ACHN (cell line): ENCODE measurements at places on chromosomes 1 and 21.

DNA sequence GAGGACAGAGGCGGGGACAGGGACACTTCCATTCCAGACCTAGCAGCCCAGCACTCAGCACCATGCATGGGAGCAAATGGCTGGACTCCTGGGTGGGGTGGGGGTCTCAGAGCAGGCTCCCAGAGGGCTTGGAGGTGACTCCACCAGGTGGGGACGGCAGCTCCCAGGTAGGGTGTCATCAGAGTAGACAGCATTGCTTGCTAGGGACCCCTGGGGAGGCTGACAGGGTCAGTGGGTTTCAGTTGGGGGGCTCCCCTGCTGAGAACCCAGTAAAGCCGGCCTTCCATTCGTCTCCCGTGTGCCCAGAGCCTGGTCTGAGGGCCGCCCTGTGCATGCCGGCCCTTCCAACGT lies 4.8 kb upstream of the GJC2 start:
- DNase-seq = no peak

- DNase-seq = no peak
Observed at GRCh38 chr1:195185321-195185720, 1422.9 kb downstream of the KCNT2 start.

GRCh38 chr1:223394242-223394641 lies 1.0 kb downstream of the CCDC185 start:
- DNase-seq = no peak

DNA sequence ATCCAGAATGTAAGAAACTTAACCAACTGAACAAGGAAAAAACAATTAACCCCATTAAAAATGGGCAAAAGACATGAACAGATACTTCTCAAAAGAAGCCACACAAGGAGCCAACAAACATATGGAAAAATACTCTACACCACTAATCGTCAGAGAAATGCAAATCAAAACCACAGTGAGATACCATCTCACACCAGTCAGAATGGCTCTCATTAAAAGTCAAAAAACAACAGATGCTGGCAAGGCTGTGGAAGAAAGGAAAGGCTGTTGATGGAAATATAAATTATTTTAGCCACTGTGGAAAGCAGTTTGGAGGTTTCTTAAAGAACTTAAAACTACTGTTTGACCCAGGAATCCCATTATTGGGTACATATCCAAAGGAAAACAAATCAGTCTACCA lies 51.2 kb downstream of the RGS4 start:
- DNase-seq = no peak

DNA sequence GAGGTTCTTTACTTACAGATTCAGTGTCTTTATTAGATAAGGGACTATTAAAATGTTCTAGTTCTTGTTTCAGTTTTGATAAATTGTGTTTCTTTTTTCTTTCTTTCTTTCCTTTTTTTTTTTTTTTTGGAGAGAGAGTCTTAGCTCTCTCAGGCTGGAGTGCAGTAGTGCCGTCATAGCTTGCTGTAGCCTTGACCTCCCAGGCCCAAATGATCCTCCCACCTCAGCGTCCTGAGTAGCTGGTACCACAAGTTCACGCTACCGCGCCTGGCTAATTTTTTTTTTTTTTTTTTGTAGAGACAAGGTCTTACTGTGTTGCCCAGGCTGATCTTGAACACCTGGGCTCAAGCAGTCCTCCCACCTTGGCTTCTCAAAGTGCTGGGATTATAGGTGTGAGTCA lies 76.6 kb downstream of the TMEM200B start:
- no peak for DNase-seq

- DNase-seq = no peak
Observed at GRCh38 chr1:50123071-50123470, 14.4 kb downstream of the ELAVL4 start.

- DNase-seq = no peak
Observed at GRCh38 chr21:34360488-34361241, 3.1 kb upstream of the KCNE2 start.

- DNase-seq = no peak
Observed at GRCh38 chr1:17908945-17909344, 153.8 kb downstream of the ACTL8 start.

- DNase-seq = peak; percentile 91
Observed at GRCh38 chr1:33342041-33342723, 21.3 kb upstream of the A3GALT2 start.

GRCh38 chr21:15036189-15036588 lies 28.6 kb downstream of the NRIP1 start:
- no peak for DNase-seq

DNA sequence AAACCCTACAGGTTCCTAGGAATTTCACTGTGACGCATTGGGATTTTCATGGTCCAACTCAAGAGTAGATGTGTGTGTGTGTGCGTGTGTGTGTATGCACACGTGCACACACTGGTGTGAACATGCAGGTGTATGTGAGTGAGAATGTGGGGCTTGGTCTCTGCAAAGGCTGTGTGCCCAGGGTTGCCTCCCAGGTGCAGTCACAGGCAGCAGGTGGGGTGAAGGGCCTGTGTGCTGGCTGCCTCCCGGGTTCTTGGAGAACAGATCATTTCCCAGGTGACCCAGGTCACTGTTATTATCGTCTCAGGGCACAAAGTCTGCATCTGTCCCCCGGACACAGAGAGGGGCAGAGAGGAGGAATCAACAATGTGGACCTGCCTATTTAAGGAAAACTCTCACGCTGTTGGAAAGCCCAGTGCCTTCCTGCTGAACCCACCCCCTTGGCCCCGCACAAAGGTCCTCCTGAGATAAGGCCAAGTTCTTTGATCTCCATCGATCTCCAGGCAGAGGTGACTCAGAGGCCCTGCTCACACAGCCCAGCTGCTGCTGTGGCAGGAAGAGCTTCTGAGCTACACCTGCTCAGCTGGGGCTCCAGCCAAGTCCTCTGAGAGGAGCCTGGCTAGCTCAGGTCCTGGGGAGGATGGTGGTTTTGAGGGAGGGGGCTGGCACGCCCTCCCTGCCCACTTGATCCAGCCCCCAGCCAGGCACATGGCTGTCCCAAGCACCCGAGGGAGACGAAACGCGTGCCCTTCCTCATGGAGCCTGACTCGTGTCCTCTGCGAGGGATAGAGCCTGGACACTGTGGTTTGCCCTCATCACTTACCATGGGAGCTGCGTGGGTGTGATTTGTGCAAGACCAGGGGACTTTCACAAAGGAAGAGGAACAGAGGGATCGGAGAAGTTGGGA lies 134.0 kb upstream of the ARHGEF16 start:
- no peak for DNase-seq

GRCh38 chr1:37866491-37866890 lies 7.1 kb upstream of the MTF1 start:
- no peak for DNase-seq

DNA sequence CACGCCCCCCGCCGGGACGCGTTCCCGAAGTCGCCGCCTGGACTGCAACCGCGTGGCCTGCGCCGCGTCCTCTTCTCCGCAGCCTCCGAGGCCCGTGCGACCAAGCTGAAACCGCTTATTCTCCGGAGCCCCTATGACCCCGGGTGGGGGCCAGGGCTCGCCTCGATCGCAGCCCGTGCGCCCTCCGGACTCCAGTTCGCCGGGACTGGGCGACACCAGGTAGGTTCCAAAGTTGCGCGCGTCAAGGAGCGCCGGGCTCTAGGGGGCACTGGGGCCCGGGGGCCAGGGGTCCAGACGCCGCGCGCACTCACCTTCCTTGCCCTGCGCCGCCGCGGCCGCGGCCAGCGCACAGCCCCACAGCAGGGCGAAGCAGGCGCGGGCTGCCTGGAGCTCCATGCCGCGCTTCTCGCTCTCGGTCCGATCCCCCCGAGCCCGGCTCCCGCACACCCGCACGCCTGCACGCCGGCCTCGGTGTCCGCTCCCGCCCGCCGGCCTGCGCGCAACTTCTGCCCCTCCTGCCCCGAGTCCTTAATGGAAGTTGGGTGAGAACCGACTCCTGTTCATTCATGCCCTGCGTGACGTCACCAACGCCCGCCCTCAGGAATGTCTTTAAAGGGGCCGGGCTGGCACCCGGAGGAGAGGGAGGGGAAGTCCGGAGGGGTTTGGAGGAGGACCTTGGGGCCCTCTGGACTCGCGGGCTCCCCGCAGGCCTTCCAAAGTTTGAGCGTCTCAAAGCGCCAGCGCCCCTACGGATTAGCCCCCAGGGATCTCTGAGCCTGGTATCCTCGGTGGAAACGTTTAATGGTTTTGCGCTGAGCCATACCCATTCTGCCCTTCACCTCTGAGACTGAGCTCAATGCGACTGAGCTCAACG lies at the start of gene EPHA2:
Gene EPHA2 (minus strand): TSS at position 533 of the 874 bp plus-strand sequence. CDS start 137 bp downstream, at position 396.
- peak; percentile 93 for DNase-seq

DNA sequence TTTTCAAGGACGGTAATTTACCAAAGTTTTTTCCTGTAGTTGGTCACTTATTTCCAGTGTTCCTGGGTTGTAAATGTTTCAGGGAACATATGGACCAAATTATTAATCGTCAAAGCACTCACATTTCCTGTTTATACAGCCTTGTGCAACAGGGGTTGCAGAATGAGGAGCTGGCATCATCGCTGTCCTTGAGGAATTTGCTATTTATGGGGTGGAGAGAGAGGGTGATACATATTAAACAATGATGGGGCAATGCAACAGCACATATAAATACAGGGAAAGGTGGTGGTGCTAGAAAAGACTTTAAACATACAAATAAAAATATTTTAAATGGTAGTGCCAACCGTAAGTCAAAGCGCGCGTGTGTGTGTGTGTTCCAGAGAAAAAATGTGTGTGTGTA lies 369.8 kb downstream of the NPHP4 start:
- no peak for DNase-seq

- peak; percentile 78 for DNase-seq
Observed at GRCh38 chr1:43147625-43148327, 24.3 kb downstream of the EBNA1BP2 start.

- no peak for DNase-seq
Observed at GRCh38 chr1:185610954-185611353, 123.2 kb upstream of the HMCN1 start.

DNA sequence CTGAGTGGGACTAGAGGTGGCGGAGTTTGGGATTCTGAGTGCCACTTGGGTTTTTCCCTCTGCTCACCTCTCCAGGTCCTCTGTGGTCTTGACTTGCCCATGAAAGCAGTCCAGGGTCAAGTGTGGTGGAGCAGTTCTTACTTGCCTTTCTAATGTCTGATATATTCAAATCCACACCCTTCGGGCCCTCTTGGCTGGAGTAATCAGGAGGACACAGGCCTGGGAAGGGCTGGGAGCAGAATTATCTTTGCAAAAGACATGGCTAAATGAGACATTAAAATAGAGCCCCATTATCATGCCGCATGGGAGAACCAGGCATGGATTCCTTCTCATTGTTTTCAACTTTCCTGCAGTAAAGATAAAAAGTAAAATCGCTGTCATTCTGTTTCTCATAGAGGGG lies 74.0 kb downstream of the NFASC start:
- DNase-seq = no peak

DNA sequence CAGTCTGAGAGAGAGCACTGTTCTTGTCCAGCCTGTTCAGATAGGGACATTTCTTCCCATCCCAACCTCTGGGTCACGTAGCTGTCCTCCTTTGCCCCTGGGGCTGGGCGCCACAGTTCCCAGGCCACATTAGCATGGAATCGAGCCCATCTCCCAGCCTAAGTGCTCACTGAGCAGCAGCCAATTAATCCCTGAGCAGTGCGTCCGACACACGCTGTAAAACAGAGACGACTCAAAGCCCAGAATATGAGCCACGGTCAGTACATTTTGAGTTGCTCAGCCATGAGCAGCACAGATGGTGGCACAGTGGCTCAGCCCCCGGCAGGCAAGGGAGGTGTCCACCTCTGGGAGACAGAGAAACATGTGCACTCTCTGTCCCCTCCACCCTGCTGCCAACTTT lies 267.4 kb downstream of the NPHP4 start:
- no peak for DNase-seq

- peak; percentile 65 for DNase-seq
Observed at GRCh38 chr1:81670286-81670685, 130.4 kb upstream of the ADGRL2 start.

GRCh38 chr1:78651241-78651640 lies 1.6 kb downstream of the IFI44 start:
- no peak for DNase-seq

DNA sequence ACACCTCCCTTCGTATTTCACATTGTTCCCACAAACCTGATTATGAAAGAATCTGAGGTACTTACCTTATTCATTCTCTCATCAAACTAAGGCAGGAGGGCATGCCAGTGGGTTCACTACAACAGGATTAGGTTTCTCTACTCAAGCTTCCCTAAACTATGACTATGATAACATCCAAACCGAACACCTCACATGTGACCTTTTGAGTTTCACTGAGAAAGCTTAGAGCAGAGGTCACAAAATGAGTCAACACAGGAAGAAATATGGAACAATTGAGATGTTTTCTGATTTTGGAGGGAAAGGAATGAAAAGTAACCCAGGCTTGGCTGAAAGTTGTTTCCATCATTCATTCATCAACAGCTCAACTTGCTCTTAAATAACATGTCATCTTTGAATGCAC lies 24.1 kb downstream of the UBR4 start:
- DNase-seq = no peak

GRCh38 chr21:31743712-31744111 lies 11.8 kb upstream of the SCAF4 start:
- DNase-seq = no peak

GRCh38 chr1:199956005-199956404 lies 71.5 kb upstream of the NR5A2 start:
- no peak for DNase-seq

- DNase-seq = peak; percentile 68
Observed at GRCh38 chr1:23100074-23100748, 68.4 kb downstream of the LUZP1 start.

DNA sequence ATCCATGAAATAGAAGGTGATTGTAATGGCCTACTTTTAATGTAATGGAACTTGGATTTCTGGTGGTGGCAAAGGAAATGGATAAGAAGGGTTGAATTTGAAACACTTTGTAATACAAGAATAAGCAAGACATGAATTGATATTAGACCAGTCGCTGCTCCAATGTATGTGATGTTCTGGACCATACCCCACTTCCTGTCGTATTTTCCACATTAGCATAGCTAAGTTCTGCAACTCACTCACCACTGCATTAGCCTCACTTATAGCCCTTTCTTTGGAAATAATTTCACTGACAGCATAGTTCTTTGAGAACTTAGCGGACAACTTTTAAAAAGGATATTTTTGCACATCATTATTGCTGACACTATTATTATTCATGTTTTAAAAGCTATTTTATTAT lies 32.3 kb upstream of the CNIH3 start:
- DNase-seq = no peak

- no peak for DNase-seq
Observed at GRCh38 chr1:234583755-234584419, 26.1 kb downstream of the IRF2BP2 start.

- DNase-seq = no peak
Observed at GRCh38 chr1:118486199-118486598, 301.2 kb upstream of the SPAG17 start.

- DNase-seq = no peak
Observed at GRCh38 chr1:30345491-30346130, 377.8 kb downstream of the MATN1 start.
